ENCODE measurements at places on chromosomes 12 and 14.

DNA sequence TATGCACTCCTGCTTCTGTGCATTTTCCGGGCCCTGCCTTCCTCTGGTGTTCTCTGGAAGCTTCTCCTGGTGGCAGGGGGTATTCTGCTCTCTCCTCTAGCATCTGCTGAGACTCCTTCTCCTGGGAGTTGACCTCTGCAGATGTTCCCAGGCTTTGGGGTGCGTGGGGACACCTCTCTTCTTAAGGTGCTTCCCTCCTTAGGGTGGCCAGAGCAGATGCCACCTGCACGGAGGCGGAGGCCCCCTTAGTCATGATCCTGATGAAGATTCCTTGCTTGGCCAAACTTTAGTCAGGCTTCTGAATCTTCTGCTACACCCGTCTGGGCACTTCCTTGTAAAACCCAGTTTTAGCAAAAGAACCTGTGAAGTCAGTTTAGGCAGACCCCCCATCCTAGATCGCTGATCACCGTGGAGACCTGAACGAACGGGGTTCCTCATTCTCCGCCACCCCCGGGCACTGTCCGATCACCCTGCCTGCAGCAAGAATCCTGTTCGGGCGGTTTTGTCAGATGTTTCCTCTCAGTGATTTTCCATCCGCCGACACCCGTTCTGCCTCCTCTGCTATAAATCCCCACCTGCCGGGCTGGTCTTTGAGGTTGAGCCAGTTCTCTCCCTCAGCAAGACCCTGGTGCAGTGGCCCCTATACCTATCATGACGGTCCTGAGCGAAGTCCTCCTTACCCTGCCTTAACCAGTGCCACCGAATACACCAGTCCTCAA, 111.9 kb downstream of the CALM1 start:
- no peaks in the 10 kb centered on the region for H3K27me3 ChIP-seq
- no peak overlapping the region for H3K27ac ChIP-seq
- H3K4me1 ChIP-seq: peaks cover 6% of the 10 kb centered on the region
- DNase-seq: no peak

GRCh38 chr14:102620413-102620812, 28.0 kb downstream of the RCOR1 start:
- no peak overlapping the region for H3K27ac ChIP-seq
- H3K27me3 ChIP-seq: no peaks in the 10 kb centered on the region
- H3K36me3 ChIP-seq: no peaks in the 10 kb centered on the region
- H3K4me3 ChIP-seq: no peak overlapping the region
- H3K4me1 ChIP-seq: peaks cover 4% of the 10 kb centered on the region

GRCh38 chr12:109567296-109567695, 6.0 kb downstream of the MMAB start:
- no peak overlapping the region for H3K4me3 ChIP-seq
- H3K27me3 ChIP-seq: no peaks in the 10 kb centered on the region

GRCh38 chr12:2844786-2845185, 10.0 kb upstream of the NRIP2 start:
- peak overlapping the region; percentile 11 for H3K27ac ChIP-seq
- no peak overlapping the region for H3K4me3 ChIP-seq
- H3K36me3 ChIP-seq: no peaks in the 10 kb centered on the region
- no peaks in the 10 kb centered on the region for H3K27me3 ChIP-seq
- H3K4me1 ChIP-seq: peaks cover 12% of the 10 kb centered on the region
- no peak for DNase-seq

DNA sequence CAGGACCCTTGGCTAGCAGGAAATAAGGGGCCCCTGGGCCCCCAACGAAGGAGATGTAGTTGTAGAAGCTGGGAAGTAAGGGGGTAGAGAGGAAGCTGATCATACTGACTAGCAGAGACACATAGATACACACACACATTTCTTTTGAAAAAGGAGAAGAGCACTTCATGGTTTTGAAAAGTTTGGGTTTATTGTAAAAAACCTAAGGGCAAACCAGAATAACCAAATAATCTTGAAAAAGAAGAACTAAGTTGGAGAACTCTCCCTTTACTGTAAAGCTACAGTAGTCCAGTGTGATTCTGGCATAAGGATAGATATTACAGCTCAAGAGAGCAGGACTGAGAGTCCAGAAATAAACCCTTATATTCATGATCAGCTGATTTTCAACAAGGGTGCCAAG, 5.8 kb upstream of the HCAR3 start:
- H3K4me3 ChIP-seq: no peak overlapping the region
- H3K4me1 ChIP-seq: peaks cover 2% of the 10 kb centered on the region
- DNase-seq: no peak
- H3K27me3 ChIP-seq: no peaks in the 10 kb centered on the region
